ENCODE measurements at places on chromosomes 4 and X. TPM values are rescaled to one million over a fixed set of nuclear protein-coding genes. Genes with fewer than 3 reads are reported as not detected.

CENPVL2 gene
- total RNA-seq, result not detected

DNA sequence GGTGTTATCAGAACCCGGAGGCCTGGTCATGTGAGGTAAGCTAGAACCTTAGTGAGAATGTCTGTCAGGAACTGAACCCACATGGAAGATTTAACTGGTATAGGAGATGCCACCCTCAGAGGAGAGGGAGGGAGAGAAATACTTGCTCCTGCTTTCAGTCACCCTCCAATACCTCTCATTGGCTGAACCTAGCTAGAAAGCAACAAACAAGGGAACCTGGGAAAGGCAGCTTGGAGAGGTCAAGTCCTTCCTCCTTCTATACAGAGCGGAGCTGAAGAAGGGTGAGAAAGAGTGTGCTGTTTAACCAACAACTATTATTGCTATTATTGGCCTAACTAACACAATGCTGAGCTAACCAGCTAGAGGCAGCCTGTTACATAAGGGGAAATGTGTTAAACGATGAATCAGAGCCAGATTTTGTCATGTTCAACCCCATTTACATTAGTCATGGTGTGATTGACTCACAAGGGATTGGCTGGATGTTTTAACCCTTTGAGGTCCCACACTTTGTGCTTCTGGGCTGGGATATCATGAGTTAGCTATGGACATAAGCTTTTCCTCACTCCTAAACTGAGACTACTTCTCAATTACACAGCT is 96.5 kb upstream of the ESX1 start:
- no peak for DNase-seq

ANKRD37 gene
- 9.1 TPM for total RNA-seq

SCML2 gene
- 1.3 TPM for total RNA-seq

PABPC1L2B gene
- not detected for total RNA-seq

TMEM150C gene
- total RNA-seq, result 3.7 TPM

RAB33A gene
- 0.34 TPM for total RNA-seq

GRCh38 chrX:5163663-5164062 is 1065.0 kb downstream of the NLGN4X start:
- DNase-seq, result no peak

DNA sequence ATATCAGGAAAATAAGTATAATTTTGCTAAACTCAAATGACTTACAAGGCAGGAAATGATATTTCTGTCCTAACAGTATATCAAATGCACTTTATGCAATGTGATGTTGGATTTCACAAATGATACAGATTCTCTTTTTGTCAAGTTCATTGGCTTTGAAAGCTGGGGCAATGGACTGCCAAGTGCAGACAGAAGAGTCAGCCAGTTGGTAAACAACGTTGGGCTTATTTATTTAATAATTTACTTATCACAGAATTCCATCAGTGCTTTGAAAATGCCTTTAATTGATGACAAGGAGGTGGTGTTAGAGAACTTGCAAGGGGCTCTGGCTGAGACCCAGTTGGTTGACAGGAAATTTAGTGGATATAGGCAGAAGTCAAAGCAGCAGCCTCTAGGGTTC is 79.9 kb upstream of the ADGRG2 start:
- DNase-seq, result no peak

BCORL1 gene
- total RNA-seq, result 10.6 TPM

GCNA gene
- 1.2 TPM for total RNA-seq

- DNase-seq, result no peak
Measured at GRCh38 chrX:21885568-21885967, 29.8 kb downstream of the YY2 start.

LANCL3 gene
- total RNA-seq, result 4.6 TPM

STK32B gene
- 0.78 TPM for total RNA-seq

GRCh38 chrX:149129767-149130166 is 375.3 kb downstream of the IDS start:
- no peak for DNase-seq

SHROOM2 gene
- total RNA-seq, result 8.1 TPM

SH3BP2 gene
- total RNA-seq, result 75.2 TPM

- DNase-seq, result peak; percentile 37
Measured at GRCh38 chrX:7943600-7944245, 16.5 kb upstream of the PNPLA4 start.

MTM1 gene
- 51.8 TPM for total RNA-seq

DNA sequence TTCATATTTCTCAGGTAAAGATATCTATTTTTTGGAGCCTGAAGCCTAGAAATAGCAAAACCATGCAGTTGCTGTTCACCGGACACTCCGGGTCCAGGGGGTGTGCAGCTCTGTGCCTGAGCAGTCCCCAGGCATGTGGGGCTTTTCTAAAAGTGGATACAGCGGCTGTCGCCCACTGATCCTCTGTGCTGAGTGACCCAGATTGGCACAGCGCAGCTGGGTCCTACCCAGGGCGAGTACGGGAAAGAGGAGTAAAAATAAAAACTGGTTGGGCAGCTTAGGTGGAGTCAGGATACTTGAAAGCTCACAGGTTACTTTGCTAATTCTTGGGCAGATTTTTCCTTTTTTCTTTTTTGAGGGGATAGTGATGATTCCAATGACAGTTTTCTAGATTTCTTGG is 118.8 kb downstream of the UCHL1 start:
- no peak for DNase-seq

DNA sequence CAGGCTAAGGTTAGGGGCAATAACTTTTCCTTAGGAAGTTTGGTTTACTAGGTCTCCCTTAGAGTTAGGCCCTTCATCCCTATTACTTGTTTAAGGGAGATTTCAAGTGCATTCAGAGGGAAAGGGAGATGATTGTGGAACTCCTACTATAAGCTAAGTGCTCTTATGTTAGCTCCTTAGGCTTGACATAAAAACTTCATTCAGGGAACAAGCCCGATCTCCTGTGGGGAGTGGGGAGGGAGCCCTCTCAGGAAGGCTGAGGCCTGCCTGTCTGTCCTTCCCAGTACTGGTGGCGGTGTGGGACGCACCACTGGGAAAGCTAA is 8.0 kb downstream of the KLF3 start:
- DNase-seq, result peak; percentile 46

GRCh38 chr4:85391589-85392410 is 83.2 kb upstream of the ARHGAP24 start:
- no peak for DNase-seq

DNA sequence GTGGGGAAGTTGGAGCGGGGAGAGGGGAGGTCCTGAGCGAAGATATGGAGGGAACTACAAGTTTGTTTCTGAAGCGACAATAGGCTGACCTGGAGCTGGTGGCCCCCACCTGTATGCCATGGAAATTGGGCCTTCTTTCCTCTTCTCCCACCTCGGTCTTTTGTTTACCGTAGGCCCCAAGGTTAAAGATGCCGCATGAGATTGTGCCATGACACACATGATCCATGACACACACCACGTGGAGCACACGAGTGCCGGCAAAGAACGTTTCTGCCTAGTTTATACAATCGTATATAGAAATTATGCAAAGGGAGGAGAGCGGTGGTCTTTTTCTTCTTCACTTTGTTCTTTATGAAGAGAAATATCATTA is 408 bp downstream of the TMEM33 start:
- DNase-seq, result no peak

GRCh38 chr4:82710197-82710929 is 88.2 kb downstream of the SCD5 start:
- no peak for DNase-seq

GABRB1 gene
- 0.37 TPM for total RNA-seq

GRCh38 chr4:149269835-149270234 is 545.8 kb downstream of the IQCM start:
- no peak for DNase-seq

SHISA3 gene
- 0.52 TPM for total RNA-seq

- DNase-seq, result no peak
Measured at GRCh38 chrX:104695593-104695992, 129.6 kb downstream of the IL1RAPL2 start.

GRCh38 chrX:141662781-141663180 is 35.8 kb downstream of the SPANXD start:
- DNase-seq, result no peak

GRCh38 chrX:65871671-65872311 is 168.1 kb downstream of the VSIG4 start:
- peak; percentile 47 for DNase-seq

GRCh38 chr4:70844180-70844579 is 4.5 kb upstream of the GRSF1 start:
- no peak for DNase-seq

LRIT3 gene
- total RNA-seq, result not detected
